ENCODE measurements at places on chromosomes 3 and 15. TPM values are rescaled to one million over a fixed set of nuclear protein-coding genes. Genes with fewer than 3 reads are reported as not detected.

- no peak overlapping the region for H3K27ac ChIP-seq
- H3K27me3 ChIP-seq = no peaks in the 10 kb centered on the region
- DNase-seq = no peak
- H3K36me3 ChIP-seq = no peaks in the 10 kb centered on the region
Observed at GRCh38 chr3:170350515-170351413, 6.8 kb upstream of the SKIL start.

DNA sequence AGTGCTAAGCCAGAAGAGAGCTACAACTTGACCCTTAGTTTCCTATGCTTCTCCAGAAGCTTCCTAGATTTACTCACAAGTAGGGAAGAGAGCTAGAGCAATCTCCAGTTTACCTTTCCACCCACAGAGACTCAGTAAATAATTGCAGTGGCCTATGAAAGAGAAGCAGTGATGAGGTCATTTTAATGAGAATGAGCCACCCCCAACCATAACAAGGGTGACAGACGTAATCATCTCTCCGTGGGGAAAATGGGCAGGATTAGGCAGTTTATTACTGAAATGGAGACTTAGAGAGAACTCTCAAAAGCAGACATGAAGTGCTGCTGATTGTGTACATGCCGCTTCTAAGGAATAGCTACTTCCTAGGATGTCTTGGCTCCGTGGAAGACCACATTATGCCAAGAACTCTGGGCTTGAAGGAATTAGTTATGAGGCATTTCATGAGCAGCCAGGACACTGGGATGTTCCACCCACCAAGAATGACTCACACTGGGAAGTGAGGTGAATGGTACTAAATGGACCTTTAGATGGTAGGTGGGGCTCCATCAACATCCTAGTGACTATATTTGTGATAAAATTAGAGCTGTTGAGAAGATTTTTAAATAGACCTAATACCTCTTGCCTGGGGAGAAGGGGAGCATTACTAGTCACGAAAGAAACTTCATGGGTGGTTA, 160.9 kb downstream of the EDEM1 start:
- no peaks in the 10 kb centered on the region for H3K4me1 ChIP-seq
- DNase-seq = no peak
- H3K36me3 ChIP-seq = no peaks in the 10 kb centered on the region
- no peak overlapping the region for H3K4me3 ChIP-seq
- no peak overlapping the region for H3K27ac ChIP-seq
- no peaks in the 10 kb centered on the region for H3K27me3 ChIP-seq

DNA sequence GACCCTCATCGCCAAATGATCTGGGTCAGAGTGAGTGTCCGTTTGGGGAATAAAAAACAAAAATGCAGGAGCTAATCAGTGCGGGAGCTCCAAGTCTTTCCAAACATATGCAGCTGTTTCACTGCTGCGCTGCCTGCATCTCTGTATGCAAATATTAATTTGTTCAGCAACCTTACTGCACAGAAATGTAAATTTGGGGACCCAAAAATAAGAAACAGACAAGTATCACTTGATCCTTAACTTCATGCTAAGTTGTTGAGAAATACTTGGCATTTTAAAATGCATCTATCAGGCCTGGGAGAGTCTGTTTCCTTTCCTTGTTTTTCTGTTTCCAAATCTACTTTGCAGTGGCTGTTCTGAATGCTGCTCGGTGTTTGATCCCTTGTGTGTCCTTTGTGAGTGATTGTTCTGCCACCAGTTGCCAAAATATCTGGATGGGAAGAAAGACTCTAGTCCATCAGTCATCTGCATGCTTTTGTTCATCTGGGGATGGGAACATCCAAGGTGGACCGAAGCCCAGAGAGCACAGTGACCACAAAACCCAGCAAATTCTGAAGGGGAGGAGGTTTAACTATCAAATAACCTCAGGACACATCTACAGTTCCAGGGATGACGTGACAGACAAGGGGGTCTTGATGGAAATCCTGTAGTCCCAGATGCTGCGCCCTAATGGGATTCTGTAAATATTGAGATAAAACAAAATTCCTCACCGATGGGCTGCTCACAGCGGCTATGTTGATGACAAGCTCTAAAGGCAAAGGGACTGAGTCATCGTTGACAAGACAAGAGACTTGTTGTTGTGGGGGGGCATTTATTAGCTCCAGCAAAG, 199.5 kb upstream of the WNT5A start:
- no peaks in the 10 kb centered on the region for H3K4me1 ChIP-seq
- no peaks in the 10 kb centered on the region for H3K36me3 ChIP-seq
- H3K4me3 ChIP-seq = no peak overlapping the region
- no peak overlapping the region for H3K27ac ChIP-seq
- no peaks in the 10 kb centered on the region for H3K27me3 ChIP-seq

DNA sequence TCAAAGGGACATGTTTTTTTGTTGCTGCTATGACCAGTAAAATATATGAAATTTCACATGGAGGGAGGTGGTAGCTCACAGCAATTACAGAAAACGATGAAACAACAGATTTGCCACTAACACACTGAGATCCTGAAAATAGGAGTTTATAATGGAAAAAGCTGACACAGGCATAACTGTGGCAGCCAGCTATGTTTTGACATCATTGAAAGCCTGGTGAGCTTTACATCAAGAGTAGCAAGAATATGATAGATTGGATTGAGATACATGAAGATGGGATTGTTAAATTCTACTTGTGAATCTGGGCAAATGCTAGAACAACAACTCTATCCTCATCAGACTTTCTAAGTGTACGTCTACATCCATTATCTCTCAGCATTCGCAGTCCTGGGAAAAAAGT, 760.7 kb downstream of the GRM7 start:
- no peak for DNase-seq
- H3K36me3 ChIP-seq = no peaks in the 10 kb centered on the region
- H3K27ac ChIP-seq = no peak overlapping the region
- H3K4me1 ChIP-seq = no peaks in the 10 kb centered on the region

TLR9 gene
- not detected for total RNA-seq

SAMD7 gene
- total RNA-seq = not detected

MASP1 gene
- 1.3 TPM for total RNA-seq

All from breast epithelium (tissue), 4 donors.